Immature natural killer cell (primary cell): ENCODE measurements at places on chromosomes 11 and 22.

GRCh38 chr11:129377739-129378138, 2.1 kb downstream of the BARX2 start:
- no peak for DNase-seq

- DNase-seq: no peak
Measured at GRCh38 chr11:128901653-128902514, 10.7 kb downstream of the KCNJ5 start.

GRCh38 chr11:27406498-27407354, 43.7 kb upstream of the CCDC34 start:
- DNase-seq: no peak

DNA sequence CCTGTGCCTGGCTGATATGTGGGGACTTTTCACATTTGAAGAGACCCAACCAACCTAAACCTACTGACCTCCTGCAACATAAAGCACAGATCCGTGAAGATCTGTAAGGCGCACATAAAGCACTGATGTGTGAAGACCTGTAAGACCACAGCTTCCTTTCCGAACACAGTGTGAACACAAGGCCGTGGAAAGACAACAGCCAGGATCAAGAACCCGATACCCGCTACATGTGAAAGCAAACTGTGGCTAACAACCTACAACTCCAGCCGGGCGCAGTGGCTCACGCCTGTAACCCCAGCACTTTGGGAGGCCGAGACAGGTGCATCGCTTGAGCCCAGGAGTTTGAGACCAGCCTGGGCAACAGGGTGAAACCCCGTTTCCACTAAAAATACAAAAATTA, 17.6 kb upstream of the PPFIA1 start:
- peak; percentile 58 for DNase-seq

- no peak for DNase-seq
Measured at GRCh38 chr11:17986711-17987220, 26.1 kb downstream of the SERGEF start.

- DNase-seq: no peak
Measured at GRCh38 chr11:117482881-117483280, 155.2 kb downstream of the CEP164 start.

GRCh38 chr11:104876861-104877431, 21.3 kb downstream of the CASP12 start:
- DNase-seq: peak; percentile 34

GRCh38 chr11:71214553-71215424, 37.6 kb downstream of the SHANK2 start:
- no peak for DNase-seq

DNA sequence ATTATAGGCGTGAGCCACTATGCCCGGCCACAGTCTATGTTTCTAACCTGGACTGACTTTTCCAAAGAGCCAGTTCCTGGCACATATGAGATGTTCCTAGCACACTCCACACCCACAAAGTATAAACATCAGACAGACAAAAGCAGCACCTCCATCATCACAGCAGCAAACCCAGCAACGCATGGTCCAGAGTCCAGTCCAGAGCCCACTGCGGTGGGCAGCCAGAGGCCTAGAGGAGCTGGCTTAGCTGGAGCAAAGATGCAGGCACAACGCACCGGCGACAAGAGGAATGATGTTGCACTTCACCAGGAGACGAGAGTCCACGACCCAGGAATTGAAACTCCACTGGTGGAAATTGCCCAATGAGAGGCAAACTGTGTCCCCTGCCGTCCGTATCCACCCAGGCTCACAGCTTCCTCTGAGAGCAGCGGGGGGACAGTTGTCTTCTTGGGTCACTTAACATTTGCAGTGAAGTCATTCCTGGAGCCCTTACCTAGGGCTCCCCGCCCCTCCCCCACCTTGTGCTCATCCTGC, 36.6 kb downstream of the RPS6KA4 start:
- no peak for DNase-seq

DNA sequence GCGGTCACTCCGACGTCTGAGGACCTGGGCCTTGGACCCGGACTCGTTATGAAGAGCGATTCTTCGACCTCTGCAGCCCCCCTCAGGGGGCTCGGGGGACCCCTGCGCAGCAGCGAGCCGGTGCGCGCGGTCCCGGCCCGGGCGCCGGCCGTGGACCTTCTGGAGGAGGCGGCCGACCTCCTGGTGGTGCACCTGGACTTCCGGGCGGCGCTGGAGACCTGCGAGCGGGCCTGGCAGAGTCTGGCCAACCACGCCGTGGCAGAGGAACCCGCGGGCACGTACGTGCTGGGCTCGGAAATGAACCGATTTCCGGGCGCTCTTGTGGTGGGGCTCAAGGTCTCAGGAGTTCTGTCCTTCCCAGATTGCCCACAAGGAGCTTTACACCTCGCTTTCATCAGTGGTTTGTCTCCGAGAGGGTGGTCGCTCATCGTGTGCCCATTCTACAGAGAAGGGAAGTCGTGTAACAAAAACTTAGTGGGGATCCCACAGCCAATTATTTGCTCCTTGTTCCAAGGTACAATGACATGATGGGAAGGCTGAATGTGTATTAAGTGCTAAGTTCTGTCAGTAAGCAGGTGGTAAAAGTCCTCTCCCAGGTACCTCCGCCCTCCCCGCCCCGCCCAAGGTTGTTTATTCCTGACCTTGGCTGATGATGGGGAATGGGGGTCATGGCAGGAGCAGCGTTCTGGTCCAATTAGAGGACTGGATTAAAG, 695 bp downstream of the PEX26 start:
- peak; percentile 38 for DNase-seq

DNA sequence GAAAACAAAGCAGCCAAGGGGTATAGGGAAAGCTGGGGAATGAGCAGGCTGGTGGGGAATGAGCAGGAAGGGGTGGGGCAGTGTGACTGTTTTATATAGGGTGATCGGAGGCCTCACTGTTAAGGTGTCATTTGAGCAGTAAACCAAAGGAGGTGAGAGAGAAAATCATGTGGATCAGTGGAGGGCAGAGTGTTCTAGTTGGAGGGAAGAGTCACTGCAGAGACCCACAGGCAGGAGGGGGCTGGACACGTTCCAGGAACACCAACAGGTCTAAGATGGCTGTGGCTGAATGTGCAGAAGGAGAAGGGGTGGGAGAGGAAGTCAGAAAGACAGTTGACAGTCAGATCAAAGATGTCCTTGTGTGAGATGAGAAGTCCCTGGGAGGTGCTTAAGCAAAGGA, 103.8 kb downstream of the ENTHD1 start:
- DNase-seq: no peak

- no peak for DNase-seq
Measured at GRCh38 chr11:108906826-108907225, 242.0 kb downstream of the DDX10 start.

GRCh38 chr11:19929147-19929546, 216.5 kb downstream of the NAV2 start:
- DNase-seq: no peak

GRCh38 chr11:57330029-57330428, 5.3 kb upstream of the TNKS1BP1 start:
- no peak for DNase-seq

- no peak for DNase-seq
Measured at GRCh38 chr11:19160847-19161246, 40.9 kb downstream of the CSRP3 start.

DNA sequence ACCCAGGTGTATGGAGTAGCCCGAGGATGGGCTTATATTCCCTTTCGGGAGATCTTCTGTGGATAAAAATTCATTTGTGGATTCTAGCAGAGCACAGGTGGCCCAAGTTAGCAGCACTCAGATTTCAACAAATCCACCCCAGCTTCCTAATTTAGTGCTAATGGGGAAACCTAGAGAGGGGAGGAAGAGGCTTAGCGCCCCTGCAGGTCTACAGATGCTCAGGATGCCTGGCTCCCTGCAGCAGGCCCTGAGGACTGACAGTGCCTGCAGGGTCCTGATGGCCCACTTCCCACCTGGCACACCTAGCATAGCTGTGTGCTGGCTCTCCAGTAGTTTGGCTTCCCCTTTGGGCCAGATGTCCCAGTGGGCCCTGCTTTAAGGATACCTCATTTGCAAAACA, 6.5 kb downstream of the DGAT2 start:
- DNase-seq: no peak

DNA sequence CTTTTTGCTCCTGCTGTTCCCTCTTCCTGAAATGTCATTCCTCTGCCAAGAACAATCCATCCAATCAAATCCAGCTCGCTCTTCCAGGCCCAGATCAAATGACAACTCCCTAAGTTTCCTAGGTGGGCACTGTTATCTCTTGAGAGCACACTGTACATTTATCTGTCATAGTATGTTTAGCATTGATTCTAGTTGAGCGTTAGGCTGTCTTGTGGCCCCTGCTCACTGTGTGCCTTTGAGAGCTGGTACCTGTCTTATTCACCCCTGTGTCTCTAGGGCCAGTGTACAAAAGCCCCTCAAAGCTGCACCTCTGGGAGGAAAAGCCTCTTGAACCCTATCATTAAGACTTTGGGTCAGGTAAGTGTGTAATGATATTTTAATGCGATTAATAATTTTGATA, 7.1 kb upstream of the LMO2 start:
- no peak for DNase-seq

GRCh38 chr11:11148596-11148995, 204.5 kb downstream of the CSNK2A3 start:
- DNase-seq: no peak

- no peak for DNase-seq
Measured at GRCh38 chr11:125166764-125167291, 2.3 kb downstream of the PKNOX2 start.

DNA sequence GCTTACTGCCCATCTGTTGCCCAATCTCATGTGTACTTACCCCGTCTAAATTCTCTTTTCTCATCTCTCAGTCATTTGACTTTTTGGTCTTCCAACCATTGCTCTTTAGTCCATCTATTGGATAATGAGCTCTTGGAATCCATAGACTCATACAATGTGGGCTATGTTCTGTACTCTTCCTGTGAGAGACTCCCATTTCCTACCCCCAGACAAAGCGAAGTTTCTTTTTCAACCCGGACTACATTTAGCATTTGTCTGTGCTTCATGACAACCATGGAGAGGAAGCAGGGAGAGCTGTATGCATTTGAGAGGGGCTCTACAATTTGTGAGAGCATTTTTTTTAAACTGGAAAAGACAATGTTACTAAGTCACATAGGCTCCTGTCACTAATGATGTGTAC, 4.0 kb upstream of the ARHGAP42 start:
- no peak for DNase-seq

GRCh38 chr22:39284142-39284980, 35.1 kb downstream of the RPL3 start:
- no peak for DNase-seq

DNA sequence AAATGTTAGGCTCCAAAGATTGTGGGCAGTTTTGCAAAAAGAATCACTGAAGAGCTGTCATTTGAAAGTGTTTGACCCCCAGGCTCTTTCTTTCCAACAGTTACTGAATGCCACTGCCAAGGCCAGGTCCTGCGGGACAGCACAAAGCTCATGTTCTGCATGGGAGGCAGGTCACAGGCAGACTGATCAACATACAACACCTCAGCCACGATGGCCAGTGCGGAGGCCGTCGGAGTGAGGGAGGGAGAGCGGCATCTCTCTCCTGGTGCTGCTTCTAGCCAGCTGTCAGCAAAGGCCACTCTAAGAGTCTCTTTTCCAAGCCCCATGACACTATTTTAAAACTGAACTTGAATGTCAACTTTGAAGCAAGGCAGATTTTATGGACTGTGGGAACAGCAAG, 49.9 kb downstream of the ARFGAP3 start:
- DNase-seq: no peak

DNA sequence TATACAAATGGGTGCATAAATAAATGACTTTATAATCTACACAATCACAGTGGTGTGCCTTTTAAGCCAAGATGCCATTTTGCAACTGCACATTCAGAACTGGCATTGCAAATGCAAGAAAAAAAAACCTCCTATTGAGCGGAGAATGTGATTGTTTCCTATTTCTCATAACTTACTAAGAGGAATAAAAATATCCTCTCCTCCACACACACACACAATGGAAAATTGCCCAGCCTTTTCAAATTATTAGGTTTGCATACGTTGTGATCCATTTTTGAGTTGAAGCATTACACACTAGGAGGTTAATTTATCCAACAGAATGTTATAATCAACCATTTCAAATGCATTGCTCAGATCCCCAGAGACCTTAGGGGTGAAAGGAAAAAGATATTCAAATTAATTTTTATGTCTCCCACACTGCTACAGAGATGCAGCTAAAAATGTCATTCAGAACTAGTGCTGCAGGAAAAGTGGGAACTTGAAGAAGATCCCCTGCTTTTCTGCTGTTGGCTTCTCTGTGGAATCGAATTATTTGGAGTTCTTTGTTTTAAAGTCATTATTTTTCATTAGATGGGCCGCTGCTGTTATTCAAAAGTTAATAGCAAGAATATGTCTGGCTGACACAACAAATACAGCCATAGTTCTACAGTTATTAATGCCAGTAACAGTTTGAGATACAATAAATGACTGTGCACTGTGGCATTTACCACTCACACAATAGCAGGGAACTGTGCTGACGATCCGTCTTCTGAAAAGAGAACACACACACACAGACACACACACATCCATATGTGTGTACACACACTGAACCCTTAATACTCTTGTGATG, 299.9 kb upstream of the ANO5 start:
- DNase-seq: no peak

GRCh38 chr11:132427611-132428010, 1057.2 kb downstream of the NTM start:
- no peak for DNase-seq

- no peak for DNase-seq
Measured at GRCh38 chr11:71336996-71337754, 84.8 kb upstream of the SHANK2 start.

DNA sequence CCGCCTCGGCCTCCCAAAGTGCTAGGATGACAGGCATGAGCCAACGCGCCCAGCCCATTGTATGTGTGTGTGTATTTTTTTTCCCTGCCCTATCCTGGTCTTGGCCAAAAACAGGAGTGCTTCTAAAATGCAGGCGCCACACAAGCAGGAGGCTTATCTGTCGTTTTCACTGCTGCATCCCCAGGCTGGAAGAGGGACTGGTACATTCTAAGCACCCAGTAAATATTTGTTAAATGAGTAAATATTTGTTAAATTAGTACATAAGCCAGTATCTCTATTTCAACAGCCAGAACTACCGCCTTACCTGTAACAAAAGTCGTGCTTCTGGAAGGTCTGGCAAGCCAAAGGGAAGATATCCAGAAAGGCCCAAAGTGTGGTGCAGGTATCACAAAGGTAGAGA, 24.9 kb downstream of the ASCC2 start:
- DNase-seq: no peak

GRCh38 chr11:66856496-66857233, at the start of gene LRFN4:
Gene LRFN4 (plus strand): TSS chr11:66857064. CDS start chr11:66857745, 681 bp downstream.
- DNase-seq: peak; percentile 67

DNA sequence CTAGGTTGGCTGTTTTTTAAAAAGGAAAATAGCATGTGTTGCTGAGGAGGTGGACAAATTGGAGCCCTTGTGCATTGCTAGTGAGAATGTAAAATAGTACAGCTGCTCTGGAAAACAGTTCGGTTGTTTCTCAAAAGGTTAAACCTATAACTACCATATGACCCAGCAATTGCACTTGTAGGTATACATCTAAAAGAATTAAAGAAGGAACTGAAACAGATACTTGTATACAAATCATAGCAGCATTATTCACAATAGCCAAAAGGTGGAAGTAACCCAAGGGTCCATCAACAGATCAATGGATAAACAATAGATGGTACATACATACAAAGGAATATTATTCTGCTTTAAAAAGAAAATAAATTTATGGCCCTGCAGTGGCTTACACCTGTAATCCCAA, 111.4 kb downstream of the CSTPP1 start:
- no peak for DNase-seq
